ENCODE measurements at places on chromosomes 11 and 22. TPM values are rescaled to one million over a fixed set of nuclear protein-coding genes. Genes with fewer than 3 reads are reported as not detected.

Gene OR51E1
- not detected for total RNA-seq

- no peak for DNase-seq
Measured at GRCh38 chr11:131584785-131585592, 214.6 kb downstream of the NTM start.

GRCh38 chr11:84886344-84886743 lies 740.8 kb downstream of the DLG2 start:
- DNase-seq: no peak

Gene FUT4
- total RNA-seq: 8.8 TPM

GRCh38 chr11:117313828-117314768 lies 2.0 kb downstream of the BACE1 start:
- DNase-seq: no peak

Gene DHCR7
- 9.1 TPM for total RNA-seq

Gene MUC6
- total RNA-seq: not detected

Gene TMEM86A
- 2.5 TPM for total RNA-seq

GRCh38 chr11:132278801-132279574 lies 908.6 kb downstream of the NTM start:
- DNase-seq: no peak

- no peak for DNase-seq
Measured at GRCh38 chr11:78419327-78419726, 1.7 kb upstream of the GAB2 start.

Gene ASPHD2
- 0.66 TPM for total RNA-seq

Gene SAA2
- total RNA-seq: not detected

Gene SCARF2
- total RNA-seq: 28.6 TPM

GRCh38 chr11:129247135-129247534 lies 55.0 kb upstream of the ARHGAP32 start:
- no peak for DNase-seq
